ENCODE measurements at places on chromosomes 7 and 10. TPM values are rescaled to one million over a fixed set of nuclear protein-coding genes. Genes with fewer than 3 reads are reported as not detected.
A peak's percentile ranks its signal among the peaks of the same experiment; 100 is the strongest.

The GIMAP4 gene
- 18.7 TPM for polyA plus RNA-seq

- DNase-seq: no peak
These were observed 23.7 kb downstream of the RAB18 start for GRCh38 chr10:27527666-27528295.

DNA sequence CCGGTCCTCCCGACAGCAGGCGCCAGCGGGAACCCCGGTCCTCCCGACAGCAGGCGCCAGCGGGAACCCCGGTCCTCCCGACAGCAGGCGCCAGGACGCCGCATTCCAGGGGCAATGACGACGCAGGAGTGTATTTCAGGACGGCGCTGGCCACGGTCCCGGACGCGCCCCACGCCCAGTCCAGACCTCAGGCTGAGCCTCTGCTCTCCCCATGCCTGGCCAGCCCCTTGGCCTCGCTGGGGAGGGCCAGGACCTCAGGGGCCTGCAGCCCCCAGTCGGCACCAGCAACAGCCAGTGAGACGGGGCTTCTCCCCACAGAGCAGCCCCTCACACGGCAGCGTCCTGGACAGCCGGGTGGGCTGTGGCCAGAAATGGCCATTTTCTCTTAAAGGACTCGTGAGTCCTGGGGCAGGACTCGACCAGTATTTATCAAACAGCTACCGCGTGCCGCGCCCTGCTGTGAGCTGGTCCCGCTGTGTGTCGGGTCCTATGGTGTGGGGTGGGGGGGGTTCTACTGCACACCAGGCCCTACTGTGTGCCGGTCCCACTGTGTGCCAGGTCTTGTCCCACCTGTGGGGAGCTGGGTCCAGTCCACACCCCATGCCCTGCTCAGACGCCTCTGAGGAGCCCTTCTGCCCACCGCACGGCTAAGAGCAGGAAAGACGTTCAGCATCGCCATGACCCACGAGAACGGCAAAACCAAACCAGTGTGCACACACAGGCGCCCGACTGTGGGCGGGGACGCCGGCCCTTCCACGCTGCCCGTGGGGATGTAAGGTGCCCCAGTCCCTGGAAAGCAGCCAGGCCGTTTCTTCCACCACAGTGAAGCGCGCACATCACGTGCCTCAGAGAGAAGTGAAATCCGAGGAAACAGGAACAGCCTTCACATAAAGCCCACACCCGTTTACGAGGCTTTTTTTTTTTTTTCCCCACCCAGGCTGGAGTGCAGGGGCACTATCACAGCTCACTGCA lies 33.3 kb downstream of the GET4 start:
- DNase-seq: peak; percentile 57

The C10orf67 gene
- not detected for polyA plus RNA-seq

DNA sequence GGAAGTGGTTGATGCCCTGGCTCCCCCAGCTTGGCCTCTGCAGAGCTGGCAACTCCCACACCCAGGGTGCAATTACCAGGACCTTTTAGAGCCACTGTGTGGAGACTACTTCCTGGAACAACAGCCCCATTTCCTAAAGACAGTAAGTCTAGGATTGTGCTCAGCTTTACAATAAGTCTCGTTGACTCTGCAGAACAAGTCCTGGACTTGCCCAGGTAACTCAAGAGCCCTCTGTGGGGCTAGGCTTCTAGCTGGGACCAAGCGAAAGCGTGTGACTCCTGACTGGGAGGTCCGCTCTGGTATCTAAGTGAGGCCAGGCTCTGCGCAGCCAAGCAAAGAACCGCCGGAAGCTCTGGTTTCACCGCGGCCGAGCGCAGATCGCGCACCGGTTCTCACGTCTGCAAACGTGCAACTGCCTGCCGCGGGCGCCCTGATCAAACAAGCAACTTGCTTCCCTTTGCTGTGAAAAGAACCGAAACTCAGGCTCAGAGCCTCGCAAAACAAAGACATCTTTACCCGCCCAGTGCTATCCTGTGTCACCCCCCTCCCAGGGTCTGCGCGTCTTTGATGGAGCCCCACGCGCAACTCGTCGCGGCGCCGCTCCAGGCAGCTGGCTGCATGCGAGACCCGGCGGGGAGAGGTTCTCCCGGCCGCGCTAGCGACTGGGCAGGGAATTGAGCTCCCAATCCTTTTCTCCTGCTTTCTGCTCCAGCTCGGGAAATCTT lies 4.4 kb upstream of the PDLIM1 start:
- no peak for DNase-seq

The ITPRID1 gene
- 0.61 TPM for polyA plus RNA-seq

- DNase-seq: peak; percentile 87
These were observed 122.3 kb upstream of the LYZL2 start for GRCh38 chr10:30751678-30752331.

- DNase-seq: no peak
These were observed 659.6 kb upstream of the ANKRD30A start for GRCh38 chr10:36465604-36466379.

DNA sequence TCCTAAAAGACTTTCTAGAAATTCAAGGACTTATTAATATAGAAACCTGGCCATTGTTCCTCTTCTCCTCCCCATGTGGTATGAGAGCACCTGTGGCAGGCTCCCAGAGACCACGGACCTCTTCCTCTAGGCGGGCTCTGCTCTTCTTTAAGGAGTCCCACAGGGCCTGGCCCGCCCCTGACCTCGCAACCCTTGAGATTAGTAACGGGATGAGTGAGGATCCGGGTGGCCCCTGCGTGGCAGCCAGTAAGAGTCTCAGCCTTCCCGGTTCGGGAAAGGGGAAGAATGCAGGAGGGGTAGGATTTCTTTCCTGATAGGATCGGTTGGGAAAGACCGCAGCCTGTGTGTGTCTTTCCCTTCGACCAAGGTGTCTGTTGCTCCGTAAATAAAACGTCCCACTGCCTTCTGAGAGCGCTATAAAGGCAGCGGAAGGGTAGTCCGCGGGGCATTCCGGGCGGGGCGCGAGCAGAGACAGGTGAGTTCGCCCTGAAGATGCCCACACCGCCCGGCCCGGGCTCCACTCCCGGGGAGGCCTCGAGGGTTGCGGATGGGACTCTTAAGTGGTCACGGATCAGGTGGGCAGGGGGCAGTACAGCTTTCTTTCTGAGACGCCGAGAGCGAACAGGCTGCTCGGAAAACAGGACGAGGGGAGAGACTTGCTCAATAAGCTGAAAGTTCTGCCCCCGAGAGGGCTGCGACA lies at the start of gene SLC26A4:
SLC26A4 (plus strand) TSS at position 448 of the 700 bp plus-strand sequence. CDS start 814 bp downstream, outside the sequence.
- no peak for DNase-seq

The NEUROD6 gene
- not detected for polyA plus RNA-seq

DNA sequence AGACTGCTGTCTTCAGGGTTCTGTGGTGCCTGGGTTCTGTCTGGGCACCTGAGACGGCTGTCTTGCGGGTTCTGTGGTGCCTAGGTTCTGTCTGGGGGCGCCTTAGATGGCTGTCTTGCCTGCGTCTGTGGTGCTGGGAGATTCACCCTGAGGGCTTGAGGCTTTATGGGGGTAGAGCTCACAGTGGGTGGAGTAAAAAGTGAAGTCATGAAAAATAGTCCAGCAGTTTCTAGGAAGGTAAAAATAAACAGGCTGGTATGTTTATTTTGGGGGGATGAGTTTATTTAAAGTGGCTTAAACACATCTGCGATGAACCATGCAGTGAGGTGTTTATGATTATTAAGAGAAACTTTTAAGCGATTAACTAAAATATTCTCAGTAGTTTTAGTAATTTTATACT lies 64.2 kb downstream of the NKX6-2 start:
- no peak for DNase-seq

GRCh38 chr7:99098824-99099498 lies 44.9 kb downstream of the SMURF1 start:
- no peak for DNase-seq

The OR2A7 gene
- polyA plus RNA-seq: 1.1 TPM

The ZNF25 gene
- 11.9 TPM for polyA plus RNA-seq

DNA sequence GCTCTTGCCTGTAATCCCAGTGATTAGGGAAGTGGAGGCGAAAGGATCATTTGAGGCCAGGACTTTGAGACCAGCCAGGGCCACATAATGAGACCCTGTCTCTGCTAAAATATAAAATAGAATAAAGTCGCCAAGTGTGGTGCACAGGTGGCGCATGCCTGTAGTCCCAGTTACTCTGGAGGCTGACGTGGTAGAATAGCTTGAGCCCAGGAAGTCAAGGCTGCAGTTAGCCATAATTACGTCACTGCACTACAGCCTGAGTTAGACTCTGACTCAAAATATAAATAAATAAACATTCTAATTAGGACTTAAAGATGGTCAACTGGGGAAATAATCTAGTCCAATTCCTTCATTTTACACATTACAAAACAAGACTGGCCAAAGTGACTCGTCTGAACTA lies 768 bp downstream of the CHCHD2 start:
- DNase-seq: no peak

DNA sequence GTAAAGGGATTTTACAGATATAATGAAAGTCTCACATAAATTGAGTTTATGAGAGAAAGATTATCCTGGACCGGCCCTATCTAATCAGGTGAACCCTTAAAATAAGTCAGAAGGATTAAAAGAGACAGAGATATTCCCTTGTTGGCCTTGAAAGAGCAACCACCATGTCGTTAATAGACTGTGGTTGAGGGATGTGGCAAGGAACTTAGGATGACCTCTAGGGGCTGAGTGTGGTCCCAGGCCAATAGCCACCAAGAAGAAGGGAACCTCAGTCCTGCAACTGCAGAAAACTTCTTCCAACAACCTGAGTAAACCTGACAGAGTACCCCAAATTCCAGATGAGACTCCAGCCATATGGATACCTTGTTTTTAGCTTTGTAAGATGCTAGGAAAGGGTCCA lies 121.5 kb downstream of the POLR1F start:
- DNase-seq: no peak

DNA sequence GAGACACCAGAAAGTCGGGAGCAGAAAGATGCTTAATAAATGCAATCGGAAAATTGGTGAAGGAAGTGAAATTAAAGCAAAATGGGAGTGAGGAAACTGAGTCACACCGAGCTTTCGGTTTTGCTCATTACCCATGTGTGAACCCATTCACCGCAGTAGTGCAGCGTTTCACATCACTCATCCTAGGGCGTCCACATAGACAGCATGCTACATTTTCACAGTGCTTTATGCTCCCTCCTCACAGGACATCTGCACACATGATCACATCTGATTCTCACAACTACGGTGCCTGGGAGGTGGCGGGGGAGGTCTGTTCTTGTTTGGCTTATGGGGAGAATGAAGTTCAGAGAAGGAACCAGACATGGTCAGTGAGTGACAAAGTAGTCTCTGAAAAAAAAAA lies 36.6 kb upstream of the ATP6V0A4 start:
- DNase-seq: no peak

- DNase-seq: no peak
These were observed 137.7 kb downstream of the DKK1 start for GRCh38 chr10:52451817-52452216.

The CLCN1 gene
- polyA plus RNA-seq: 2.5 TPM

DNA sequence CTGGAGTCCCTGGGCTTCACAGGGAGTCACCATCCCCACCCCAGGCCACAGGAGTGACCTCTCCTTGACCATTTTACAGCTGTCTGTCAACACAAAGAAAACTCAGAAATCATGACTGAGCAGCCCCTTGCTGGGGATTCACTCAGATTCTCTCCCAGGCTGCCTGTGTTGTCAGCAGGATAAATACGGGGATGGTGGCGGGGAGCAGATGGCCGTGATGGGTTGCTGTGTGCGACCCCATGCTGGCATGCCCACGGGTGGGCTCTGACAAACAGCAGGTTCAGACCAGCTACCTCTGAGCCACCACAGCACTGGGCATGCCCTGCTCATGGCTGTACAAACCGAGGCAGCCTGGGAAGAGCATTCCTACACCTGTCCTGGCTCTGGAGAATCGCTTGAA lies 136.1 kb downstream of the SLIT1 start:
- no peak for DNase-seq

DNA sequence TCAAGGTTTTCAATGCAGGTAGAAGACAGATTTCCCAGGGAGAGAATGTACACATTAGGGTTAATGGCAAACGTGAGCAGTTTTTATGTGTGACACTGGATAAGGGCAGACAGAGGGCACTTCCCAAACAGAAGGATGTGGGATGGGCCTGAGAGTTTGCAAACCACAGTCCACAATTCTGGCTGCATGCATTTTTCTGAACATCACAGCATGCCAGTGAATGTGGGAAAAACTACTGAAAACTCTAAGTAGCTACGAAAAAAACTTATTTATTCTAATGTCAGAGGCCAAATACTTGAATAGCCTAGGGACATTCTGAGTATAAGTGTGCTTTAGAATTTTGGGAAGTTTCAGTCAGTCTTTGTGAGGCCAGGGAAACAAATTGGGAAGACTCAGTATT lies 145.9 kb downstream of the NRCAM start:
- DNase-seq: no peak

The DMBT1 gene
- polyA plus RNA-seq: 0.03 TPM

DNA sequence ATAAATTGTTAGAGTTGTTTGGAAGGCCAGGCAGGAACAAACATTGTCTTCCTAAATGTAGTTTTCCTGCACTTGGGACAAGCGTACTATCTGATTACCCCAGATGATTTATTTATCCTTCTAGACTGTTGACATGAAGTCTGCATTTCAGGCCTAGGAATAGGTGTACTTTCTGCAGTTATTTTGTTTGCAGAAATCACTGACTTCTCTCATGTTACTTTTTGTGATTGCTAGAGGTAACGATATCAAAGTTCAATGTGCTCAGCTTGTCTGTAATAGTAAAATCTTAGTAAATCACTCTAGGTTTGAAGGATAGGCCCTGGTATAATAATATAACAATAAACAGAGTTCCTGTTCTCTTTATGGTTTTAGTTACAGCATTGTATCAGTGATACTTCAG lies 75.4 kb upstream of the HDAC9 start:
- no peak for DNase-seq

The GLCCI1 gene
- 16.1 TPM for polyA plus RNA-seq

DNA sequence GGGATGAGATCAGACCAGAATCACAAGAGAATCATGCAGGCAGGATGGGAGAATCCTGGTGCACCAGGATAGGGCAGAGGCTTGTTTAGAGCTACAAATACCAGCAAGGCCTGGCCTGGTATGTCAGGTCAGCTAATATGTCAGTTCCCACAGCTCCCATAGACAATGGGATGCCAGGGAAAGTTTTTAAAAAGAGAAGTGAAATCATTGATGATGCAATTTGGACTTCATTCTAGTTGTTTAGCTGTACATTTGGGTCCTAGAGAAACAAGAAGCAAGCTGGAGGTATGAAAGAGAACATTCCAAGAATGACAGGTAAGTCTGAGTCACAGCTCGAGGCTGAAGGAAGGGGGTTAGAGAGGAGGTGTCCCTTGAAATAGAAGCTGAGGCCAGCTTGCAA lies 45.2 kb downstream of the GPR141 start:
- DNase-seq: no peak

DNA sequence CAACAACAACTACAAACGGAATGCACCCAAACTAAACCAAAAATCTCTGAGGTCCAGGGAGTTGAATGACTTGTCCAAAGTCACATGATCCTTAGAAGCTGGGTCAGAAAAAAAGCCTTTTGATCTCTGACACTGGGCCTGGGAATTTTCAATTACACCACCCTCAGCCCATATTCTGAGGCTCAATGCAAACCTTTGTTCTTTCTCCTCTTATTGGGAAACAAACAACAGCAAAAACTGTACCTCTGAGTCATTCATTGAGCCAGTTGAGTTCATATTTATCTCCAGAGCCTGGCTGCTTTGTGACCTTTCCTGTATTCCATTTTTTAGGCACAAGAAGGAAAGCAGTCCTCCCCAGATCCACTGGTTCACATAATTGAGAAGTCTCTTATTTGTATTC lies 51.2 kb upstream of the SORCS1 start:
- no peak for DNase-seq

The TRIM50 gene
- 0.57 TPM for polyA plus RNA-seq

The JCAD gene
- 22.9 TPM for polyA plus RNA-seq
